D721Med (cell line): ENCODE measurements at places on chromosomes 12 and 14.

GRCh38 chr12:65318186-65318685 lies 39.8 kb downstream of the MSRB3 start:
- DNase-seq: no peak

GRCh38 chr12:120290609-120291305 lies 946 bp downstream of the RNU4-2 start:
- DNase-seq: no peak

GRCh38 chr12:54222609-54223008 lies 33.8 kb upstream of the SMUG1 start:
- DNase-seq: no peak

GRCh38 chr14:36270191-36270590 lies 50.2 kb downstream of the MBIP start:
- no peak for DNase-seq

GRCh38 chr12:91622037-91622436 lies 439.4 kb upstream of the DCN start:
- no peak for DNase-seq

DNA sequence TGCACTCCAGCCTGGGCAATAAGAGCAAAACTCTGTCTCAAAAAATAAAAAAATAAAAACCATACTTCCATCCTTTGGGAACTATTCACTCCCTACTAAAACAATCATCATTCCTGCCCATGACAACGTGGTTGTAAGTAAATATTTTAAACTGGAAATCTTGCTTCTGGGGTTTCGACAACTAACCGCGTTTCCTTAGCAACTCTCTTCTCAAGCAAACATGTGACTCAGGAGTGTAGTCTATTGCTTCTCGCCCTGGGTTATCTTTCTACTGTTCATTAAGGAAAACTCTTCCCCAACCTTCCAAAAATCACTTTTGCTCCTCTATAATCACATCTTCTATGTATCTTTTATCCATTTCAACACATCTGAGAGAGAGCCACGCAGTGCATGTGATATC lies 21.8 kb downstream of the APPL2 start:
- DNase-seq: no peak

- no peak for DNase-seq
Observed at GRCh38 chr14:63666335-63666734, 24.7 kb upstream of the WDR89 start.

DNA sequence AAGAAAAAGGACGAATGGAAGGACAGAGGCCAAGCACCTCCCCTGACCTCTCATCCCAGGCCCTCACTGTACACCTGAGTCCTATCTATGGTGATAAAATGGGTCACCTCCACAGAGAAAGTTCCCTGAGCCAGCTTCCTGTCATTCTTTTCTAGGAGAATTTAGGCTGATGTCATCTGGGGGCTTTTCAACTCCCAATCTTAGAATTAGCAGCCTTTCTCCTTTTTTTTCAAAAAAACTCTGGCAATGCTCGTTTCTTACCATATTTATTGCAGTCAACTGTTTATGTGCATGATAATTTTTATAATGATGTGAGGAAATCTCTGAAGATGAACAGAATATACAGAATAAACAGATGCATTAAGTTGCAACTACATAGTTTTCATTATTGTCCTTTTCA lies 177.6 kb downstream of the SNAPC1 start:
- no peak for DNase-seq

DNA sequence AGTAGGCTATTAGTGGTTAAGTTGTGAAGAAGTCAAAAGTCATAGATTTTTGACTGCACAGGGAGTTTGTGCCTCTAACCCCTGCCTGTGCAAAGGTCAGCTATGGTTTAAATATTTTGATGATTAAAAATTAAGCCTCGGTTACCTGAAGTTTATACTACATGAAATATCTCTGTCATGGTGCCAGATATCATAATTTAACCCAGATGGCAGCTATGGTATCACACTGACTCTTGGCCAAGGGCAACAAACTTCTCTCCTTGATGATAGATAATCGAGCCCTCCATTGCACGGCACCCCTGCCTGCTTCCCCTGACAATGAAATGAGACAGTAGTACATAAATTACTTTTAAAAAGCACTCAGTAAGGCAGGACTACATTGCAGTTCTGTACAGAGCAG lies 80.8 kb downstream of the SLC35F4 start:
- no peak for DNase-seq
